Fibroblast of skin of right biceps (primary cell): ENCODE measurements at places on chromosomes 16 and 17.

DNA sequence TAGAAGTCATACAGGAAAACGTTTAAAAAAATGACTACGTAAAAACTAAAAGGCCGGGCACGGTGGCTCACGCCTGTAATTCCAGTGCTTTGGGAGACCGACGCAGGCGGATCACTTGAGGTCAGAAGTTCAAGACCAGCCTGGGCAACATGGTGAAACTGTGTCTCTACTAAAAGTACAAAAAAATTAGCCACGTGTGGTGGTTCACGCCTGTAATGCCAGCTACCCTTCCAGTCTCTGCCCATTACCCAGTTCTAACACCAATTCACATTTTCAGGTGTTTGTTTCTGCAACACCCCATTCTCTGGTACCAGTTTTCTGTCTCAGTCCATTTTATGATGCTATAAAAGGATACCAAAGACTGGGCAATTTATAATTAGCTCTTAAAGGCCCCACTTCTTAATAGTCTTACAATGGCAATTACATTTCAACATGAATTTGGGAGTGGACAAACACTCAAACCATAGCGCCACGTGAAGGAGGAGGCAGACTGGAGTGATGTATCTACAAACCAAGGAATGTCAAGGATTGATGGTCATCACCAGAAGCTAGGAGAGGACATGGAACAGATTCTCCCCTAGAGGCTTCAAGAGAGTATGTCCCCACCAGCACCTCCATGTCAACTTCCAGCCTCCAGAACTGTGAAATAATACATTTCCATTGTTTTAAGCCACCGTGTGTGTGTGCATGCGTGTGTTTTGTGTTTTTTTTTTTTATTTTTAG lies 791 bp upstream of the C17orf75 start:
- no peak for DNase-seq

DNA sequence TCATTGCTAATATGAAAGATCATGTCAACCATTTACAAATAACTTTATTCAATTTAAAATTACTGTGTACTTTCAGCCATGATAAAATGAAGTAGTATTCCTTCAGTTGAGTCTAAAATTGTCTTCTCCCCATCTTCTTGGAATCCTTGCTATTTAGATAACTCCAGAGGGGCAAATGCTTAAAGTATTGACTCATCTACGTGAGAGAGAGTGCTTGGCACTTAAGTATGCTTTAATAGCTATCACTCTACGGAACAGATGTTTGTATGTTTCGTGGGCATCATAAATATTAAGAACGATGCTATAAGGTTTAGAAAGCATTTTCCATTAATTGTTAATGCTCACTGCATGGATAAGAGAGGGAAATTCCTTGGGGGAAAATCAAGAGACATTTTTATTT lies 69.3 kb upstream of the MED13 start:
- DNase-seq, result peak; percentile 16

DNA sequence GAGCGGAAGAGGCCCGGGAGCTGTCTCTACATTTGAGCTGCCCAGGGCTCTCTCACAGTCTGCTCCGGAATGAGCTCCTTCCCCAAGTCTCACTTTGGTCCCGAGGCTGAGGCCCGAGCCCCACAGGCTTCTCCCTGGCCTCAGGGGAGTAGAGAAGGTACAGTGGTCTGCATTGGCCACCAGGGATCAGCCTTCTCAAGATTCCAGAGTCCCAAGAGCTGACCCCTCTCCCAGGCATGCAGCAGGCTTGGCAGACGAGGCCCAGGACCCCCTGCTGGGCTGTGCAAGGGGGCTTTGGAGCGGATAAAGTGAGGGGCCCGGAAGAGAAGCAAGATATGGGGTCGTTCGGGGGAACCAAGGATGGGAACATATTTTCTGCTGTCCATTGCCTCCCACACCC lies 3.1 kb downstream of the PRSS27 start:
- DNase-seq, result no peak

GRCh38 chr16:14140923-14141322 lies 69.8 kb downstream of the MRTFB start:
- DNase-seq, result no peak

DNA sequence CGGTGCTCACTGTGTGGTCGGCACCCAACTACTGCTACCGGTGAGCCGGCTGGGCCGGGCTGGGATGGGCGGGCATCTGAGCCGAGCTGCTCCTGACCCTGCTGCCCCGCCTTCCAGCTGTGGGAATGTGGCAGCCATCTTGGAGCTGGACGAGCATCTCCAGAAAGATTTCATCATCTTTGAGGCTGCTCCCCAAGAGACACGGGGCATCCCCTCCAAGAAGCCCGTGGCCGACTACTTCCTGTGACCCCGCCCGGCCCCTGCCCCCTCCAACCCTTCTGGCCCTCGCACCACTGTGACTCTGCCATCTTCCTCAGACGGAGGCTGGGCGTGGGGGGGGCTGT lies 6.9 kb downstream of the TBX6 start:
- DNase-seq, result no peak

- DNase-seq, result no peak
Measured at GRCh38 chr17:15659663-15660062, 24.4 kb downstream of the TRIM16 start.

GRCh38 chr17:2215616-2216364 lies 87.8 kb downstream of the SMG6 start:
- peak; percentile 98 for DNase-seq

DNA sequence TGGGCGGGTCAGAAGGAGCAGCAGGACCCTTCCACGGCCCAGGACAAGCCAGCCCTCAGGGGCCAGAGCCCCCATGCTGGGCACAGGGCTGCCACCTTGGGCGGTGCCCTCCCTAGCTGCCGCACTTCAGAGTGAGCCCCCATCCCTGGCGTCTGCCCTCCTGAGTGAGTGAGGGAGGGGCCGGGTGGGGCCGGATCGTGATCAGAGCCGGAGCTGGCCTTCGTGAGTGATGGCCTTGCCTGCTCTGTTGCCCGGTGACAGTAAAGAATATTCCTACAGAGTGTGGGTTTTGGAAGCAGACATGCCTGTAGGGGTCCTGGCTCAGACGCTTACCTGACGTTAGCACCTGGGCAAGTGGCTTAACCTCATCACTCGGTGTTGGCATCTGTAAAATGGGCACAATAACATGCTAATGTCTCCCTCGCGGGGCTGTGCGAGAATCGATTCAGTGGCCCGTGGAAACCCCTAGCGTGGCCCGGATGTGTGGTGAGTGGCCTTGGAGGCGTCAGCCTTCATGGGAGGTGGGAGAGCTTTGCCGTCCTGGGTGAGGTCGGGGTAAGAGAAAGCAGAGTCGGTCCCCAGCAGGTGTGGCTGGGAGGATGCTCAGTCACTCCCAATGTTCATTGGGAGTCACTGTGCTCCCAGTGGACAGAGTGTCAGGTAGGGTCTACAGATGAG lies 26.1 kb downstream of the JPH3 start:
- DNase-seq, result no peak

GRCh38 chr17:40525294-40525693 lies 23.9 kb upstream of the TNS4 start:
- no peak for DNase-seq
